CD4-positive, alpha-beta T cell treated with Interleukin-6 for 4 hours (primary cell): ENCODE measurements at places on chromosomes 1 and 21.

DNA sequence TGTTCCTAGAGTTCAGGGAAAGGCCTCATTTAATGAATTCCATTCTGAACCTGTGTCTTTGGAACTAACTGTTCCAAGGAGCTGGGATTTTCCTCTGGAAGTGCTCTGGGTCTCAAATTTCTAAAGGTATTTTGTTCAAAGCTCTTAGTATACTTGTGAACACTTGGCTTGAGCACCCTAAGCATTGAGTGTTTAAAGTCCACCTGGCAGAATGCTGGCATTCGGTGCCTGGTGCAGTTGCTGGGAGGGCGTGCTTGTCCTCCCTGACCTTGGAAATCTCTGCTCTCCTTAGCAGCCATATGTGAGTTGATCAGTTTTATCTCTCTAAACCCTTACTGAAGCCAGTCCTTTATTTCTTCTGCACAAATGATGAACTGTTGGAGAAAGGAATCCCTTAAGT is 3.0 kb downstream of the MTARC2 start:
- DNase-seq, result no peak

DNA sequence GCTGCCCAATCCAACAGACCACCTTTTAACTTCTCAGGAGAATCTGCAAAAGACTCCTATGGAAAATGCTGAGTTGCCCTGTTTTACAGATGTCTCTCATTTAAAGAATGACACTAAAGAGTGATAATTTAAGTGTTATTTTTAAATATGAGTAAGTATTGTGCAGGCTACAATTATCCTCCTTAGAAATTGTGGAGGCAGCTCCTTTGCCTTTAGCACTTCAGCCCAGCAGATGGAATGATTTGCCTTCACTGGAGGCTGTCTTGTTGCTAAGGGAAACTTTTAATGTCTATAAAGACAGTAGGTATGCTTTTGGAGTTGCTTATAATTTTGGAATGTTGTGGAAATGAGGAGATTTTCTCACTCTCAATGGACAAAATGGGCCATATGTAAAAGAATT is 1345.5 kb downstream of the NCAM2 start:
- DNase-seq, result no peak

GRCh38 chr1:158117854-158118704 is 62.6 kb upstream of the CD1D start:
- DNase-seq, result peak; percentile 65

- DNase-seq, result no peak
These were observed 616.5 kb upstream of the RGS18 start for GRCh38 chr1:191541758-191542157.

- no peak for DNase-seq
These were observed 111.8 kb upstream of the PALMD start for GRCh38 chr1:99533909-99534637.

DNA sequence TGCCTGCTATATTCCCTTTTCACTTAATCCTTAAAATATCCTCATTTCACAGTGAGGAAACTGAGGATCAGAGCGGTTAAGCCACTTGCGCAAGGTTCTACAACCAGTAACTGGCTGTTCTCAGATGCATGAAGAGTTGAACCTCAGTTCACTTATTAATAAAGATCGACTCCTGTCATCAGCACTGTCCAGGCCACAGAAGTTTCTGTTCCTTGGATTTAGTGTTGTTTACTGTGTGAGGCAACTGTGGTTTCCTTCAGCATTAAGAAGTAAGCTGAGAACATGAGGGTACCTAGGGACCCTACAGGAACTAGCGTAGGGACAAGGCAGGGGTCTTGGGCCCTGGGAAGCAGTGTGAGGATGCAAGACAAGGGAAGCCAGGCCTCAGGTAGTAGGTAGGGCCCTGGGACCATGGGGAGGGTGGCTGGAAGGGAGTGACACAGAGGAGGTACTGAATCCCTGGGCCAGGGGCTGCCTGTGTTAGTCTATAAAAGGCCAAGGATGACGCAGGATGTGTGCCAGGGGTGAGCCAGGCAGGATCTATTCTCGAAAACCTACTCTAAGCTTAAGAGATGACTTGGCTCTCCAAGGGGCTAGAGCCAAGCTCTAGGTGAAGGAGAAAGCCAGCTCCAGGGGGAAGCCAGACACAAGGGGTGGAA is 181.2 kb upstream of the CSF3R start:
- no peak for DNase-seq

DNA sequence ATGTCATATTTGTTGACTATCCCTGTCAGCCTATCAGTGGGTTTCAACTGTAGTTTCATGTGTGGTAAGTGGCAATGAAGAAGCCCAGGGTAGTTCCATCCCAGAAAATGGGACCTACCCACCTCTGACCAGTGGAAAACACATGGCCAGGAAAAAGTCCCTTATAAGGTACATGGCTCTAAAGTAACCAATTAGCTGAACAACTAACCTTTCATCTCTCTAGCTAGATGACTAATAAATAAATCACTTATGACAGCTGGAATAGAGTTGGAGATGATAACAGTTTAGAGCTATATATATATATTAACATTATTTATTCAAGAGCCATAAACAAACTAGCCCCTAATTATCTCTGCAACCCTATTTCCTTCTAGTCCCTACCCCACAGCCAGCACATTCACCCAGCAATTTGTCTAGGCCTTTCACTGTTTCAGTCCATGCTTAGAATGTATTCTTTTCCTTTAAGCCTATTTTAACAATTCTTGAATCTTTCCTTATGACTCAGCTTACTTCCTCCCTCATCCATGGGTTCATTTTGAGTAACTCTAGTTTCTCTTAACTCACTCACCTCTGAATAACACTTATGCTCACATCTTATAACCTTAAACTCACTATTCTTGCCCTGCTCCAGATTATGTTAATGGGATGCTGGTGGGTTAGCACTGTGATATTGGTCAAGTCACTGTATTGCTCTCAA is 83.7 kb downstream of the TNFSF18 start:
- no peak for DNase-seq

DNA sequence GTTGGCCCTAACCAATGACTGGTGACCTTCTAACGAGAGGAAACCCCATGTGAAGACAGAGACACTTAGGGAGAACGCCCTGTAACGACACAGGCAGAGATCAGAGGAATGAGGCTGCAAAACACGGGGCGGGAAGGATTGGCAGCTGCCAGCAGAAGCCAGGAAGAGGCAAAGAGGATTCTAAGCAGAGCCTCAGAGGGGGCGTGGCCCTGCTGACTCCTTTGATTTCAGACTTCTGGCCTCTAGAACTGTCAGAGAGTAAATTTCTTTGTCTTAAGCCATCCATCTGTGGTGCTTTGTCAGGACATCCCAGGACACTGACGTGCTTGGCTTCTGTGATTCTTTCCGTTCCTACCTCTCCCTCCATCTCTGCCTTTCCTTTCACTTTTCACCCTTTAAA is 79.3 kb downstream of the SH3BGR start:
- DNase-seq, result no peak

GRCh38 chr1:159925719-159926078 is 392 bp upstream of the TAGLN2 start:
- no peak for DNase-seq

DNA sequence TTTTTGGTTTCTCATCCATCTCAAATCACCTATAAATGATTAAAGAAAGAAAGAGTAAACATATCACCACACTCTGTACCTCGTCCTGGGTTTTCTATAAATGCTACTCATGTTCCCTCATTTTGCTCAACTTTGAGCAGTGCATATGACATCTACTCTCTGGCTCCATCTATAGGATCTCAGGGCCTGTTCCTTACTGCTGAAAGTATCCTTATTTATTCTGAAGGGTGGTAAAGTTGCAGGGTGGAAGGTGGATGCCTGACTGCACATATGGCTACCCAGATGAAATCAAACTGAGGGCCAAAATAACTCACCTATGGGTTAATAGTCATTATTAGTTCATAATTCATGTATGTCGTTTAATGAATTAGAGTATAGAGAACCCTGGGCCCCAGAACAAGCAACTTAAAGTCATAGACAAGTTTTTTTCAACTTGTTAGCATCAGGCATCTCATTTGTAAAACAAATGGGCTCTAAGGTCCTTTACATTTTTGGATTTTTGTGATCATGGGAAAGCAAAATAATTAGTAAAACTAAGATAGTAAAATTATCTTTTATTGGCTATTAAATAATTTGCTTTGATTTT is 46.5 kb downstream of the NCF2 start:
- peak; percentile 22 for DNase-seq

GRCh38 chr1:62689524-62689923 is 1.3 kb upstream of the DOCK7 start:
- no peak for DNase-seq
